ENCODE measurements at places on chromosomes 5 and 9. TPM values are rescaled to one million over a fixed set of nuclear protein-coding genes. Genes with fewer than 3 reads are reported as not detected.

DNA sequence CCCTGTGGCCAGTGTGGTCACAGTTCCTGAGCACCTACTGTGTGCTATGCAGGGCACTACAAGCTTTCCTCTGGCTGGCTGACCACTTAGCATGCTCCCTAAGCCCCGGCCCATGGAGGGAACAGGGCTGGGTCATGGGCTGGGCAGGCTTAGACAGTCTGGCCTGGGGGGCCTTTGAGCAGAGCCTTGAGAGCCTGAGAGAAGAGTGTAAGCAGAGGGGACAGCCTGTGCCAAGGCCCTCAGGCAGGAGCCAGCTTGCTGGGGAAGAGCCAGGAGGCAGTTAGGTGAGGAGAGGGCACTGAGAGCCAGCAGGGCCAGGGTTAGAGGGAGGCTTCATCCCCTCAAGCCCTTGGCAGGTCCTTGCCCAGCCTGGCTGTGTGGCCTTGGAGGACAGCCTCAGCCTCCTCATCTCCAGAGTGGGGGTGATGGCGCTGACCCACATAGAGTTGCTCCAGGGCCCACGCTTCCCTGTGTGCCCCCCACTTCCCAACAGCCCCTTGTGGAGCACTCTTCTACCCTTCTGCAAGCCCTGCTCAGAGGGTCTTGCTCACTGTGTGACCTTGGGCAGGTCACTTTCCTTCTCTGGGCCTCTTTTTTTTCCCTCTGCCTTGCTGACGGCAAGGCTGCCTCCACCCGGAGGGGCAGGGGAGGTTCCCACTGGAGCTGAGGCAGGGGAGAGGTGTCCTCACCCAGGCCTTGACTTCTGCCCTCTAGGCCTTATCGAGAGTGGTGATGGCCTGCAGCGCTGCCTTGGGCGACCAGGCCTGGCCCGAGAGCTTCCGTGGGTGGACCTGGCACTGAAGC lies 107.1 kb downstream of the PHF2 start:
- DNase-seq: no peak

GRCh38 chr9:99626426-99626825 lies 195.3 kb upstream of the NR4A3 start:
- no peak for DNase-seq

GRCh38 chr5:83721953-83722901 lies 1.6 kb upstream of the HAPLN1 start:
- DNase-seq: peak; percentile 85

DNA sequence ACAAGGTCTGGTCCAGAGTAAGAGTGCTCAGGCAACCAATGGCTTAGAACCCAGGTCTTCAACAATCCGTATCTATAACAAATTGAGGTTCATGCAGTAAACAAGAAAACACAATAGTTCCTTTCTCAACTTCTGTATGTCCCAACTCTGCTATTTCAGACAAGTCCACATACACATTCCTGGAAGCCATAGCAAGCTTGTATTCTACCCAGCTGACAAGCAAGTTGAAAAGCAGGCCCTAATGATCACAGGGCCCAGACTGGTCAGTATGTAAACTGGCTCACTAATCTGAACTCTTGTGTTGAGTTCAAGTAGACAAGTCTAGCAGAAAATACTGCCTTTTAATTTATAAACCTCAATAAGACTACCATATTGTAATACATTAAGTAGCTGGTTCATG lies 26.9 kb downstream of the FNIP1 start:
- no peak for DNase-seq

The ENHO gene
- total RNA-seq: 0.51 TPM

The CCNJL gene
- total RNA-seq: 10.2 TPM

Data from Right ventricle myocardium inferior (tissue), 1 donor.